ENCODE measurements at places on chromosomes 7 and 10. TPM values are rescaled to one million over a fixed set of nuclear protein-coding genes. Genes with fewer than 3 reads are reported as not detected.

The AKR1C4 gene
- 0.30 TPM for total RNA-seq

The CPA1 gene
- not detected for total RNA-seq

The NUPR2 gene
- total RNA-seq: not detected

The CALHM1 gene
- total RNA-seq: not detected

The SDK1 gene
- total RNA-seq: 0.37 TPM

The GJC3 gene
- not detected for total RNA-seq

The CCDC172 gene
- not detected for total RNA-seq

The SPDYE1 gene
- total RNA-seq: not detected

The UBE2D4 gene
- 7.0 TPM for total RNA-seq

The RBP4 gene
- total RNA-seq: 5.0 TPM

The TRPV6 gene
- total RNA-seq: not detected

The NUTM2A gene
- total RNA-seq: 0.13 TPM

Measured in A549 treated with Hydrocortisone at 1 μM for 4 hours (cell line).